ENCODE measurements at places on chromosomes 3 and 15.

GRCh38 chr3:28544236-28544635 is 195.6 kb upstream of the AZI2 start:
- DNase-seq, result no peak

GRCh38 chr3:46324036-46324435 is 29.9 kb upstream of the CCR2 start:
- no peak for DNase-seq

- no peak for DNase-seq
These were observed 11.1 kb upstream of the PLXND1 start for GRCh38 chr3:129617381-129618185.

DNA sequence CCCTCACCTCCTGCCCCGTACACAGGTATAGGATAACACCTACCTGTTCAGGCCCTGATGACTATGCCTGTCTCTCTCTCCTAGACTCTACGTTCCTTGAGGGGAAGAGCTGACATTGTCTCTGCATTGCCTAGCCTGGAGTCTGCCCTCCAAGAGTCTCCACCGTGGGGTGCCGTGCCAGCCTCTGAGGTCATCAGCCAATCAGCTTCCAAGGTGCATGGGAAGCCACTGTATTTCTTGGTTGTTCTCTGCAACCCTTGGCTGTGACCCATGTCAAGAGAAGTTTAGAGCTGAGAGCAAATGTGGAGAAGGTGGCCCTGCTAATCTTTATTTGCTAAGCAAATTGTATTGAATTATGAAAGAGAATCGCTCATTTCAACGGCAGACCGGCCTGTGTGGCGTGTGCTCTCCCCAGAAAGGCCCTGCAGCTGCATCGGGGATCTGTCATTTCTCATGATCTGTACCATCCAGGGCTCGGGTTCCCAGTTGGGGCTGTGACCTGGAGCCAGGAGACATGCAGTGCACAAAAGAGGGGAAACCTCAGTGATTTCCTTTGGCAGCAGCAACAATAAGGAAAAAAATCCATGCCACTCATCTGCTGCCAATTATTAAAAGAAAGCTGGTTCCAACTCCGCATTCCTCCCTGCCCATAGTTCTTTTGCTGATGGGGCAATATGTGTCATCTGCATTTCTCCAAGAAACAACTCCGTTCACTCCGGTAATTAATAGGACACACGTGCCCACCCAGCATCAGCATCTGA is 182.2 kb downstream of the MEGF11 start:
- no peak for DNase-seq

DNA sequence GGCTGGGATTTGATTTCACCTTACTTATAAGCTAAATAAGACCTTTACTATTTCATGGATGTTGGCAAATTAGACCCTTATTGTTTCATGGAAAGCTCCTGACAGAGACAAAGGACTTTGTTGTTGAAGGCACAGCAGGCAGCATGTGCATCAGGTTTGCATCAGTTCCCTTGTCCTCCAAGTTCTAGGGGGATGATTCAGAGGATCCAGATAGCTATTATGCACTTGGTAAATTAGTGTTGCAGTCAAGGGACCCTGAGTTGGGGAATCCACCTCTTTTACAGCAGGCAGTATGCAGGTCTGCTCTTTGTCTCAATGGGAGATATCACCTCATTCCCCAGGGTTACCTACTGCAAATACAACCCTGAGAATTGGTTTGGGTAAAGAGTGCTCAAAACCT is 131.4 kb upstream of the IGSF10 start:
- DNase-seq, result peak; percentile 10

DNA sequence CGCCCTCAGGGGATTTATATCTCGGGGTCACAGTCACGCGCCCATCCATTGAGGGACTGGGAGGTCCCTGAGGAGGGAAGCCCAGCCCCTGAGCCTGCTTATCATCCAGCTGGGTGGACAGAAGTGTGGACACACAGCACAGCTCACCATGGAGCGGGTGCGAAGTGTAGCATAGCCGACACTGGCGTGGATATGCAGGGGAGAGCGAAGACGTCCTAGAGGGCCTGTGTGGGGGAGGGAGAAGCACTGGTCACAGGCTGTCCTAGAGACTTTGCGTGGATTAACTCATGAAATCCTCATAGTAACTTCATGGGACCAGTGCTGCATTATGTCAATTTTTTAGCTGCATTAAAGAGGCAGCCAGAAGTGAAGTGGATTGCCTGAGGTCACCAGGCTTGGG is 26.1 kb upstream of the PLXND1 start:
- DNase-seq, result no peak

- DNase-seq, result no peak
These were observed 885.1 kb upstream of the CADM2 start for GRCh38 chr3:84073664-84074063.

DNA sequence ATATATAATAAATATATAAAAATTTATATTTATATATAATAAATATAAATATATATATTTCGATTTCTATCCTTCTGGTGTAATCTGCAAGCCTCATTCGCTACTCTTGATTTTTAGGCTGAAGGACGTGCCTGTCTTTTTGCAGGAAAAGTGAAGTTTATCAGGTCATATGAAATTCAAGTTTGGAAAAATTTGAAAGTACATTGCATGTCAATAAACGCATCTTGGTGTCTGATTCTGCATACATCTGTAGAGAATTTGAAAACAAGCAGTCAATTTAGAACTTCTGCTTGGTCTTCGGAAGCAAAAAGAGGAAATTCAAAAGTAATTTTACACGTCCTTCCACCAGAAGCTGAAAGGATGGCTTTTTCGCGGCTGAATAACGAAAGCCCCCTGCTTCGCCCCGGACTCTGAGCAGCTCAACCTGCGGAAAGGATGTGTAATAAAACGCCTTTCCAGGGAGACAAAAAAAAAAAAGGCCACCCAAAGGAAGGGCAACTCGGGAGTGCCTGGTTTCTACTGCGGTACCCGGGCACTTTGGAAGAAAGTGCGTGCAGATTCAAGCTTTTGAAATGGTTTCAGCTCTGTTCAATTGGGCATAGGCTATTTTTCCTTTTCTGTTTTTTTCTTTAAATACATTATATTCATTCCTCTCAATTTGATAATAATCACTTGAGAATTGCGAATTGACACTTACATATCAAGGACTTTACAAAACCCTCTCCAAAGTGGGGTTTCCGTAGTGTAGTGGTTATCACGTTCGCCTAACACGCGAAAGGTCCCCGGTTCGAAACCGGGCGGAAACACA is 1.5 kb upstream of the MYNN start:
- DNase-seq, result peak; percentile 27

DNA sequence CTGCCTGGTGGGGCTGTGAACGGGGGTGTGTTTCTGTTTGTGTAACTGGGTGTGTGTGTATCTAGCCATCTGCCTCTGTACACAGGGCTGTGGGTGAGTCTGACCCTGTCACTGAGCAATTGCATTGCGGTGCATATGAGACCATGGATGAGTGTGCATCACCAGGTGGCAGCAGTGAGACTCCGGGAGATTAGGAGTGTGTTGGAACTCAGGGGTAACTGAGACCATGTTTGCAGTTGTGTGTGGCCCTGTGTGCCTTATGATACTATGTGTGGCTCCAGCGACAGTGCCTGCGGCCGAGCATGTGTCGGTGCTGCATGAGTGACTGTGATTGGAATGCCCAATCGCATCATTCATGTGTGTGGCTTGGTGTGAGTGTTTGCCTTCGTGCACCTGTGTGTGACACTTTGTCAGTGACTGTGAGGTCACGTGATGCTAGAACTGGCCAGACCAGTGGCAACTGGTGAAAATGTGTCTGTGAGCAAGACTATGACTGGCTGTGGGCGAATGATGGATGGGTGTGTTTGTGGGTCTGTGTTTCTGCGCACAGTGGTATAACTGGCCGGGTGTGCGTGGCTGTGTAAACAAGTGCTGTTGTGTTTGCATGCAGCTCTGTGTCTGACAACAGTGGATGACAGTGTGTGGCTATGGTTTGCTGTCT is 14.0 kb downstream of the VILL start:
- peak; percentile 70 for DNase-seq

DNA sequence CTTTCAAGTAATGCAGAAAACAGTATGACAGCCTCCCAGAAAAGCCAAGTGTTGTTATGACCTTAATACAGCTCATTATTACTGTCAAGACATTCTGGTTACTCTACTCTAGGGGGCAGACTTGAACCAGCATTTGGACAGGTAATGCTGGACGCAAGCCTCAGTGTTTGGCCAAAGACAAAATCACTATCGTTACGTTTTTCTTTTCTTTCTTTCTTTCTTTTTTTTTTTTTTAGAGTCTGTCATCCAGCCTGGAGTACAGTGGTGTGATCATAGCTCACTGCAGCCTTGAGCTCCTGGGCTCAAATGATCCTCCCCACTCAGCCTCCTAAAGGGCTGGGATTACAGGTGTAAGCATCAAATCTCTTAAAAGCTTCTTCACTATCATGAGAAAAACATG is 29.4 kb upstream of the TMEM45A start:
- peak; percentile 79 for DNase-seq
